Frontal cortex (tissue), 4 donors: ENCODE measurements at places on chromosomes 2 and 18.

GRCh38 chr2:18498531-18498930 lies 61.9 kb downstream of the RDH14 start:
- no peak for DNase-seq

DNA sequence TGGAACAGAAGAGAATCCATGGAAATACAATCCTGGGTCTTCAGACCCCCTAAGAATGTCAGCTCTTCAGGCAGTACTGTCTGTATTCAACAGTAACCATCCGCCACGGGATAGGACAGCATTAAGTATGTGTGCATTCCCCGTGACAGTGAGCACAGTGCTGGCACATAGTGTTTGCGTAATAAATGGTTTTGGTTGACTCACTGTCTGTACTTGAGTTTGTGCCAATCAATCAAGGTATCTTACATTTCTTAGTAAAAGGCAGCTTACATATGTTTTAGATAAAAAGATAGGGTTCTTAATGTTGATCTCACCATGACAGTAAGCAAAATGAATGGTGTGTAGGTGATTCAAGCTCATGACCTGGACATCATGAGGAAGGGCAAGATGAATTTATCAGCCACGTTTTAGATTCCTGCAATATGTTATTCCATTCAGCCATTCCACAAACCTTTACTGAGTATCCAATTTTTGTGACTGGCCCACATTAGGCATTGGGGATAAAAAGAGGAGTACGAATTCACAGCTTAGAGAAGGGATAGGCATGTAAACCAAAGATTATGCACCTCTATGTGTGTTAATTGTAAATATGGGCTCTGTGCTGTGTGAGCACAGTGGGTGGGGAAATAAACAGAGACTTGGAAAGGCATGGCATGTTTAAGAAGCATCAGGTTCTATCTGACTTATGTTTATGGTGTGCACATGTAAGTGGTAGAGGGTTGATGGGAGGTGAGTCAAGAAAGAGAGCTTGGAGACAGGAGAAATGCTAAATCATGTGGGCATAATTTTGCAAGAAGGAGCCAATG lies 258.8 kb downstream of the SLC8A1 start:
- DNase-seq: no peak

DNA sequence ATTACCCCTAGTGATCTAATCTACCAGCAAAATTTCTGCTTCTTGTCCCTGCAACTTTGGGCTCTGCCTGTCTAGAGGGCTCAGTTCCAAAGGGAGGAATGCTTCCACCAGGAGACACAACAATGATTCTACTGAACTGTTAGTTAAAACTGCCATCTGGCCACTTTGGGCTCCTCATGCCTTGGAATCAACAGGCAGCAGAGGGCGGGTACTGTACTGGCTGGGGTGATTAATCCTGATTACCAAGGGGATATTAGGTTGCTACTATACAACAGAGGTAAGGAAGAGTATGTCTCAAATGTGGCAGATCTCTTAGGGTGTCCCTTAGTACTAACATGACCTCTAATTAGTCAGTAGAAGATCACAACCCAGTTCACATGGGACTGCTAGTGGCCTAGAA lies 21.4 kb downstream of the HADHA start:
- no peak for DNase-seq

- no peak for DNase-seq
Observed at GRCh38 chr18:75739682-75740081, 312.2 kb upstream of the SMIM21 start.

- DNase-seq: no peak
Observed at GRCh38 chr2:108194409-108195132, 45.2 kb upstream of the SULT1C3 start.

DNA sequence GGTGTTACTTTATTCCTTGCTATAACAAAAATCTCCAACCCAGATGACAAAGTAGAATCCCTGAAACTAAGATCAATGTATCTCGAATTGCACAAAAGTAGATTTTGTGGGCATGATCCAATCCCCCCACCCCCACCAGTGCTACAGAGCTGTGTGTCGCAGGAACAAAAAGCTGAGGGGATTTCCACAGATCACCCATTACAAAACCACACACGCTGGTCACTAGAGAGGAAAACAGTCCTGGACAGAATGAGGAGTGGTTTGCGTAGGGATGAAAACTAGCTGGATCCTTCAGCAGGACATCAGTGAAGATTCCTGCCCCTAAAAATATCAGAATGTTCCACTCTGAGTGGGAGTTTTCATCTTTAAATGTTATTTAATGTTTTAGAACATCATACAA lies 165.3 kb upstream of the STK17B start:
- DNase-seq: no peak

- no peak for DNase-seq
Observed at GRCh38 chr2:72261076-72261475, 113.4 kb upstream of the CYP26B1 start.

GRCh38 chr2:144914113-144914512 lies 394.2 kb upstream of the ZEB2 start:
- DNase-seq: no peak

DNA sequence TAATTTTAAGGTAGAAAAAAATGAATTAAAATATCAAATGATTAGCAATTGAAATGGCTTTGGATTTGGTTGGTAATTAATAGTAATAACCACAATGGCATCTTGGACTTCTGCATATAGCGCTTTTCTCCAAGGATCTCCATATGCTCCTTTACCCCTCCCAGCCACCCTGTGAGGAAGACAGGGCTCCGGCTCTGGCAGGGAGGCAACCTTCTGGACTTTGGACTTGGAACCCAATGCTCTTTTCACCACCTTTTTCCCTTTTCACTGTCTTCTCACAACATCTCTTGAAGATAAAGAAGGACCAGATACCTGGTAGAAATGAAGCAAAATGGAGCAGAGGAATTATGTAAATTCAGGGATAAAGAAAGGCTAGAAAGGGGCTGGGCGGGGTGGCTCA lies 23.8 kb upstream of the SERTAD2 start:
- DNase-seq: no peak

GRCh38 chr2:10238396-10238795 lies 64.3 kb upstream of the HPCAL1 start:
- no peak for DNase-seq

DNA sequence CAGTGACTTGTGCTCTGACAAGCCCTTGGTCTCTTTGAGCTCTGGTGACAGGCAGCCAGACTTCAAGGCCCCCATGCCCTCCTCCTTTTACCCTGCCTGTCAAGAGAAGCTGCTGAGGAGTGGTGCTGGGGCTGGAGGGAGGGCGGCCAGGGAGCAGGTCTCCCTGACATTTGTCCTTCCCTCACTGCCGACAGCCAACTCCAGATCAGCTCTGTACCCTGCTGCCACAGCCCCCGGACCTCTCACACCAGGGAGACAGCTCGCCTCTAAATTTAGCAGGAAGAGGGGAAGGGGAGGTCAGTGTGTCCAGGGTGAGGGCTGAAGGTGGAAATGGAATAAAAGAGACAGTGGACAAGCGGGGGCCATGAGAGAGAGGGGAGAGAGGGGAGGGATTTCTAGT lies 155.8 kb downstream of the TDRD15 start:
- no peak for DNase-seq

- DNase-seq: no peak
Observed at GRCh38 chr2:109016376-109016775, 27.4 kb upstream of the EDAR start.

DNA sequence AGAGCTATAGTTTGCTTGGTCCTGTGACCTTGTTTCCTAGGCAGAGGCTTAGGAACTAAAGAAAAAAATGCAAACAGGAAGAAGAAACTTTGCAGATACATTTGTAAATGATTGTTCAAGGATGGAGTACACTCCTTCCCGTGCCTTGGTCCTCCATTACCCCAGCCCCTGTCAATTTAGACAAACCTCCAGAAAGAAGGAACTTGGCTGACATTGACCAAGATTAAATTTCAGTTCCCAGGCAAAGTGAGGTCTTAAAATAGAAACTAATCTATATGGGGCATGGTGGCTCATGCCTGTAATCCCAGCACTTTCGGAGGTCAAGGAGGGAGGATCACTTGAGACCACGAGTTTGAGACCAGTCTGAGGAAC lies 179.9 kb upstream of the FN1 start:
- no peak for DNase-seq

GRCh38 chr2:191565647-191566198 lies 112.2 kb upstream of the NABP1 start:
- DNase-seq: no peak

GRCh38 chr2:43526994-43527393 lies 68.8 kb downstream of the THADA start:
- DNase-seq: no peak

DNA sequence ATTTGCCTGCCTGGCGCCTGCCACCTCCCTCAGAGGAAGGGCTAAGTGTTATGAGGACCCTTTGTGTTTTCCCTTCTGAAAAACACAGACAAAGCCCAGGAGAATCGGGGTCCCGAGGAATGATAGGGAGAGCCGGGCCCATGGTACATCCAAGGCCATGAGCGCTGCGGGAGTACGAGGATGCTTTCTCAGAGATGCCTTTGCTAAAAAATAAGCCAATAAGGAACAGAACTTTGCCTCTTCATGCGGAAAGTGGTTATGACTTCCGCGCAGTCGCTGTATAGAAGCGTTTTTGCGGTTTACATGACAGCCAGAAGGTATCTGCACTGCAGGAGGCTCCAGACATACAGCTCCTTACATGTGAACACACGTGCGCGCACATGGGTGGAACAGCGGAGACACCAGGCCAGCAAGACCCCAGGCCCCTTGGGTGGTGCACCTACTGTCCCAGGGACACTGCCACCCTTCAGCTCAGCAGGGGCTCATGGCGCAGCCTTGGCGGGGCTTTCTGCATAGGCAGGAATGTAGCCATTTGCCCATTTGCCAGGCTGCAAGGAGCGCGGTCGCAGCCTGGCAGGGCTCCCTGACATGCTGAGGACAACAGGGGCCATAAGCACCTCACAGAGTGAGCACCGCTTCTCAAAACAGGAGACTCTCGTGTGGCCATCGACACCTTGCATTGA lies 252.4 kb upstream of the SALL3 start:
- DNase-seq: no peak

DNA sequence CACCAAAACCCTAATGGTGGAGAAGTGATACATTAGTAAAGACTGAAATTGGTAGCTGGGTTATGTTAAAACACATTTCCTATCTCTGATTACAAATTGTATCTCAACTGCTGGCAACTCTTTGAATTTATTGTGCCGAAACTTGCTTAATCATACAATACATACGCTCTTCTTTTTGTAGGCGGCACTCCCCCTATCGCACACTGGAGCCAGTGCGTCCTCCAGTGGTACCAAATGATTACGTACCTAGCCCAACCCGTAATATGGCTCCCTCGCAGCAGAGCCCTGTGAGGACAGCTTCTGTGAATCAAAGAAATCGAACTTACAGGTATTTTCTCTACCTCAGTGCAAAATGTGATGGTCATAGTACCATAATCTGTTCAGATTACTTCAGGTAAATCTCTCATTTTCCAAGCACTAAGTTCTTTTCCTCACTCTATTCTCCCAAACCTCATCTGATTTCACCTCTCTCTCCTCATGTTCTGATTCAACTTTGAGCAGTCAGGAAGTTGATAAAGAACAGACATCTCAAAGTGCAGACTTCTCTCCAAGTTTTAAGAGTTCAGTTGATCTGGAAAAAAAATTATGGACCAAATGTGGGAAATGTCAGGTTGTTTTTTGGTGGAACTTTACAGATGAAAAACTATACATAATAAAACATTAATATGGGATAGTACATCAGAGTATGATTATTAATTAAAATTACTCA lies 66.5 kb downstream of the ABI2 start:
- no peak for DNase-seq

- no peak for DNase-seq
Observed at GRCh38 chr2:180728928-180729559, 251.4 kb upstream of the UBE2E3 start.

- no peak for DNase-seq
Observed at GRCh38 chr2:85684380-85684779, 9.8 kb upstream of the GNLY start.

DNA sequence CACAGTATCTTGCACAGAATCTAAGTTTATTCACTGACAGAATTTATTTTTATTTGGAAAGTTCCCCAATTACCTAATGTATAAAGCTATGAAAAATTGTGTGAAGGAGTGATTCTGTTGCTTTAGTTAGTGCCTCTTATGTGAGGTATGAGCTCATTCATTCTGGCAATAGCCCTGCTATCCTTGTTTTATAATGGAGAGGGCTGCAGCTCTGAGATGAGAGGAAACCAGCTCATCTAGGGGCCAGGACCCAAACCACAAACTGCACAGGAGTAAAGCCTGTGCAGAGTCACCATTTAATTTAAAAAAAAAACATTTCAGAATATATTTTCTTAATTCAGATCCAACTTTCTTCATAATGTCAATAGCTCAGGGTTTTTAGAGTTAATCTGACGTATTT lies 383.0 kb downstream of the TMEM182 start:
- DNase-seq: no peak

- DNase-seq: no peak
Observed at GRCh38 chr18:62741118-62741566, 25.8 kb downstream of the PHLPP1 start.

- DNase-seq: no peak
Observed at GRCh38 chr2:175181877-175182308, 383 bp upstream of the ATP5MC3 start.

- DNase-seq: no peak
Observed at GRCh38 chr2:152347076-152347475, 12.1 kb downstream of the FMNL2 start.

DNA sequence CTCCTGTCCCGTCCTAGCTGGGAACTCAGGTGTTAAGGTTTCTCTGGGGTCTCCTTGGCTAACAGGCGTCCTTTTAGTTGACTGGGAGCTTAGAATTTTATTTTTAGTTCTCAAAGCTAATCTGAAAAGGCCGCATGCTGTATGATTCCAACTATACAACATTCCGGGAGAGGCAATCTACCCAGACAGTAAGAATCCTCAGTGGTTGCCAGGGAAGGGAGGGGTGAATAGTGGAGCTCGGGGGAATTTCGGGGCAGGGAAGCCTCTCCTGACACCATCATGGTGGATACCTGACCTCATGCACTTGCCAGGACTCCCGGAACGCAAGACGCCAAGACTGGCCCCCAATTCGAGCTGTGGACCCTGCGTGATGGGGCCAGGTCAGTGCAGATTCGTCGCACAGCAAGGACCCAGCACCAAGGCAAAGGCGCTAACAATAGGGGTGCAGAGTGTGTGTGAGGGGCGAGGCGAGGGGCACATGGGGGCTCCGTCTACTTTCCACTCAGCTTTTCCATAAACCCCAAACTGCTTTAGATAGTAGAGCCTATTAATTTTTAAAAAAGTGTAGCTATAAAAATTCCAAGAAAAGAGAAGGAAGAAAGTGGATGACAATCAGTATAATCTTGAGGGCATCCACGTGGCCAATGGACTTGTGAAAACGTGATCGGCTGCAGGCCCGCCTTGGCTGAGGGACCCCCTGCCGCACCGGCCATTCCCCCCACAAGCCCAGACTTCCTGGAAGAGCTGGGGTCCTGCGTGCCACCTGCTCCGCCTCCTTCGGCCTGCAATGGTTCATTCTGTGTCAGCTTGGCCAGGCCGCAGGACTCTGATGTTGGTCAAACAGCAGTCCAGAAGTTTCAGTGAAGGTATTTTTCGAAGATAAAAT lies 17.3 kb downstream of the PDCD1 start:
- no peak for DNase-seq
